ENCODE measurements at places on chromosomes 5 and 9.

DNA sequence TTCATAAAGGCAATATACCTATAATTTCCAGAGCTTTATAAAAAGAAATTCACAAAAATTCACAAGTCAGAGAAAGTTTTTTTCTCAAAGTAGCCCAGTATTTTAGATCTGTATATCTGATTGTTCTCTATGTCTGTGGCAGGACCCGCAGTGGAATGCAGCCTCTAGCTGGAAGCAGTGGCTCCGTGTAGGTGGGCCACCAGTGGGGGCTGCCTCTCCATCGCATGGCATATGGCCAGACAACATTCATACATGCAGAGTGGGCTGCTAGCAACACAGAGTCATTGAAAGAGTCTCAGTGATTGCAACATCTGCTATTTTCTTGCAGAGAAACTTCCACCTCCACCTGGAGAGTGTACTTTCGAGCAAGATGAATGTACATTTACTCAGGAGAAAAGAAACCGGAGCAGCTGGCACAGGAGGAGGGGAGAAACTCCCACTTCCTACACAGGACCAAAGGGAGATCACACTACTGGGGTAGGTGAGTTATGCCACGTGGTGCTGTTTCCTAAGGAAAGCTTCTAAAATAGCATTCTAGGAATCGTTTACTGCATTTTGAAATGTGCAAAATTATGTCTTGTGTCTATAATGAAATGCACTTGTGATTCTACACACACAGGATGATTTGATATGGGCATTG is 88.5 kb upstream of the SMC5 start:
- no peak for DNase-seq

GRCh38 chr9:131264231-131264630 is 12.1 kb downstream of the FAM78A start:
- DNase-seq = no peak

- DNase-seq = no peak
Measured at GRCh38 chr5:88686726-88687125, 196.3 kb downstream of the MEF2C start.

DNA sequence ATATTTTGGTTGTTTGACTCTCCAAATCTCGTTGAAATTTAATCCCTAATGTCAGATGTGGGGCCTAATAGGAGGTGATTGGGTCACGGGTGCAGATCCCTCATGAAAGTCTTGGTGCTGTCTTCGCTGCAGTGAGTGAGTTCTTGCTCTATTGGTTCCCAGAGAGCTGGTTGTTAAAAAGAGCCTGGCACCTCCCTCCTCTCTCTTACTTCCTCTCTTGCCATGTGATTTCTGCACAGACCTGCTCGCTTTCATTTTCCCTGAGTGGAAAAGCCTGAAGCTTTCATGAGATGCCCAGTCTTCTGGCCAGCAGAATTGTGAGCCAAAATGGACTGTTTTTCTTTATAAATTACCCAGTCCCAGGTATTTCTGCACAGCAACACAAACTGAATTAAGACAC is 221.6 kb downstream of the MAT2B start:
- no peak for DNase-seq

DNA sequence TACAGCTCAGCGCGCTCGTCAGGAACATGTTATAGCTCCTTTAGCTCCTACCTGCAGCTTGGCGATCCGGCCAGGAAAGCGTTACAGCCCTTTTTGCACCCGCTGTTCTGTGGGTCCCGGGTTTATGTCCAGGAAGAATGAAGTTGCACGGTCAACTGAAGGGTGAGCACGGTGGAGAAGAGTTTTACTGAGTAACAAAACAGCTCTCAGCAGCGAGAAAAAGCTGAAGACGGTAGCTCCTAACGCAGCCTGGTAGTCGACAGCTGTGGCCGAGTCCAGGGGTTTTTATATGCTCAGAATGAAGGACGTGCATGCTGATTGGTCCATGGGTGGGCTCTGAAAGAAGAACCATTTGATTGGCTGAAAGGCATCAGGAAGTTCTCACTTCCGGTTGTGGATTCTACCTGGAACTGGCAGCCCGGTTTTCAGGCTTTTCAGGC is 1830.1 kb upstream of the NUDT12 start:
- no peak for DNase-seq

- DNase-seq = no peak
Measured at GRCh38 chr5:67935908-67936566, 279.5 kb upstream of the PIK3R1 start.

GRCh38 chr9:38061326-38061977 is 7.6 kb downstream of the SHB start:
- DNase-seq = no peak

- no peak for DNase-seq
Measured at GRCh38 chr5:84360056-84360455, 24.6 kb downstream of the EDIL3 start.

GRCh38 chr9:108241384-108242073 is 614.3 kb downstream of the ACTL7B start:
- no peak for DNase-seq

All from fibroblast of skin of left quadriceps (primary cell).